Hepatocyte (in vitro differentiated cells): ENCODE measurements at places on chromosomes 16 and 17.
A peak's percentile ranks its signal among the peaks of the same experiment; 100 is the strongest.

- DNase-seq, result no peak
Measured at GRCh38 chr17:17714261-17714866, 33.1 kb downstream of the RAI1 start.

- no peak for DNase-seq
Measured at GRCh38 chr17:1090465-1091189, 89.2 kb downstream of the ABR start.

DNA sequence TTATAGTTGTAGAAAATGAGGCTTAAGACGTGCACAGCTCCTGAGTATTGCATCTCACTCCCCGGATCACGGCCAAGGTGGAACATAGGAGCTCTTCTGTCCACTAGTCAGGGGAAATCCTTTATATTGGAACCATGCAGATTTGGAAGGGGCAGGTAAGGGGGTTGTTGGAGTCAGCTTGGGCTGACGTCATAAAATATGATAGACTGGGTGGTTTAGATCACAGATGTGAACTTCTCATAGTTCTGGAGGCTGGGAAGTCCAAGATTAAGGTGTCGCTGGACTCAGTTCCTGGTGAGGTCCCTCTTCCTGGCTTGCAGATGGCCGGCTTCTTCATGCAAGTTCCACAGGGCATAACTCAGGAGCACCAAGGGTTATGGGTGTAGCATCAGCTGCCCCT lies 5.6 kb downstream of the CACNG4 start:
- DNase-seq, result no peak

GRCh38 chr16:55386534-55387296 lies 62.7 kb downstream of the IRX6 start:
- DNase-seq, result peak; percentile 28

DNA sequence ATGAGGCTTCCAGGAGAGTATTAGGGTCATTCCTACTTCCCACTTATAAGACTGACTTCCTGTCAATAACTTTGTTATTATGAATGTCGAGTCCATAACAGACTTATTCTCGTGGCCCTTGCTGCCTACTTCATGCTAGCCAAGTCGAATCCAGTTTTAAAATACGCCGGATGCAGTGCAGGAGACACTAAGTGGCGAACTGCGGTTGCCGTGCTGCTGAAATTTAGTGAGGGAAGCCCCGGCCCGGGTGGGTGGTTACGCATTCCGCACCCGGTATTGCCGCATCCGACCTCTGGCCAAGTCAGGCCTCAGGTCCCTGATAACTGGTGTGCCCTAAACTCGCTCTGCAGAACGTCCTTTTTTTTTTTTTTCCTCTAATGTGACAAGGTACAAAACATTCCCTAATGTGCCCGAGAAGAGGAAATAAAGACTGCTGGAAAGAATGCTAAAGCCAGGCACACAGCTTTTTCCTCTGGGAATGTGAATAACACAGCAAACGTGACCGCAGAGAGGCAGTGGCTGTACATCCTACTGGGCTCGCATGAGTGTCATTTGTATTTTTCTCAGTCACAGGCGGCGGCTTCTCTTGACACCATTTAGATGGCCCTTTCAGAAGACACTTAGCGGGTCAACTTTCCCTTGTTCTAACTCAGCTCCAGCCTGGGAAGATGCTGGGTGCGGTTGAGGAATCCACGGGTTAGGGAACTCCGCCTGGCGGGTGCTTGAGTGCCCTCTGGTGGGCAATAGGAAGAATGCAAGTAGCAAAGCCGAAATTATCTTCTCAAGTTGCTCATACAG lies 7.1 kb upstream of the AKTIP start:
- DNase-seq, result peak; percentile 82
